ENCODE measurements at places on chromosomes 12 and 14.

DNA sequence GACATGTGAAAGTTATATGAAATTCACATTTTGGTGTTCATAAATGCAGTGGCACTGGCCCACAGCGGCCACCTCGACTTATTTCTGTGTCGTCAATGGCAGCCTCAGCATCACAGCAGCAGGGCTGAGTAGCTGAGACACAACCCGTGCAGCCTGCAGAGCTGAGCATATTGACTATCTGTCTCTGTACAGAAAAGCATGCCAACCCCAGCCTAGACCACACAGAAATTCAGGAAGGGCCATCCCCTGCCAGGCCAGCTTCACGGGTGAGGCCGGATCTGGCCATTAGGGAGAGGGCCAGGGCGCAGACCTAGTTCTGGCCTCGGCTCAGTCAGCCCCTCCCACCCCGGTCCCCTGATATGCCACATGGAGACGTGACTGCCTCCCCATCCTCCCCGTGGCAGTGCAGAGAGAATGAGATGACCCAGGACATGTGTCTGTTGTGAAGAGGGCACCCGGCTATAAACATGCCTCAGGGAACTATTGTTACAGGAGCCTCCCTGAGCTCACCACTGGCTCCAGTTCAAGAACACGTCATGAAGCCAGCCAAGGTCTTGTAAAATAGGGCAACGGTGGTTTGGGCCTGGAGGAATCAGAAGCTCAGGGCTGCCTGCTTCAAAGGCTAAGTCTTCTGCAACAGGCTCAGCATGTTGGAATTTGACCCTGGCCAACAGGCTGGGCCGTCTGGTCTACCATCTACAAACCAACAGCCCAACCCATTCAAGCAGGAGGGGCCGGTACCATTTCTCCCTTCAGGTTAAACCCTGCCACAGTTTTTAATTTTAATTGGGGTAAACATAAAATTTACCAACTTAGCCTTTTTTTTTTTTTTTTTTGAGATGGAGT, 25.5 kb downstream of the SCARB1 start:
- no peak for DNase-seq

DNA sequence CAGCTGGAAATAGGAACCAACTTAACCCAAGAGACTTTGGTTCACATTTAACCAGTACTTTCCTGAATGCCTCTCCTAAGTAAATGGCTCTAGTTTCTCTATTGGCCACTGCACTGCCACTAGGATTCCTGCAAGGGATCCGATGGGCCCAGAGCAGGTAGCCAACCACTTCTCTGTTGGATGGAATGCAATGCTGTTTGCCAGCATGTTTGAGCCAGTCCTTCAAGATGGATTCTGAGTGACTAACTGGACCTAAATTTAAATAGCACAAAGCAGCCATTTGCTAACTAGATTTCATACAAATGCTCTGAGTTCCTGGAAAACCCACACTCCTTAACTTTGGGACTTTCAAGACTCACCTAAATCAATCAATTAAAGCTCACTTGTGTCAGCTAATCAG, 9.5 kb upstream of the CLEC2D start:
- no peak for DNase-seq

DNA sequence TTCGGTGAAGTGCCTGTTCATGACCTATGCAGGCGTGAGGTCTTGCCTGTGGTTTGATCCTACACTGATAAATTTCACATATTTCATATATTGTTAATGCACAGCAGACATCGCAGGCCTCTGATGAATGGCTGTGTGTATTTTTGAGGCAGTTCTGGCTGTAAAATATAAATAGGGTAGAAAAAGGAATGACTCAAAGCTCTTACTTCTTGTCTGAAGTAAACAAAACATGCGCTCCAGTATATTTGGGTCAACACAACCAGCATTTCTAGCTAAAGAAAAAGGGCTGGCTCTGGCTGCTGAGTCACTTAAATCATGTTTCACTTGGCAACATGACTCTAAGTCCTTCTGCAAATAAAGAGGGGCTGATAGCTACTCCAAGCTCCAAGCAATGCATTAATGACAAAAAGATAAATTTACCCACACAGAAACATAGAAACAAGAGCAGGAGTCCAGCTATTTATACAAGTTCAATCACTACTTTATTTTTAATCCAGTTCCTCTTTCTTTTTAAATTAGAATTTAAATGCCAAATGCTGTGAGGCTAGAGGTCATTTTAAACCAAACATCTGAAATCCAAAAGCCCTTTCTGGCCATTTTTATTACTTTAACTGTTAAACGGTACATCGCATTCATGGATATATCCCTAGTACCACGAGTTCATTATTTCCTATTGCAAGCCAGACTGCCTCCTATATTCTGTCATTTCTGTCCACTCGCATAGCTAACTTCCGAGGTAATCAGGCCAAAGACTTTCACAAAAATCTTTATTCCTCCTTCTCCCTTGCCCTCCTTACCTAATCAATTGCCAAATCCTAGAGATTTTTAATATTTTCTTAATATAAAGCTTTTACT, 54.3 kb upstream of the TMCC3 start:
- no peak for DNase-seq

GRCh38 chr12:8420506-8420905, 35.3 kb upstream of the CLEC6A start:
- DNase-seq = no peak

DNA sequence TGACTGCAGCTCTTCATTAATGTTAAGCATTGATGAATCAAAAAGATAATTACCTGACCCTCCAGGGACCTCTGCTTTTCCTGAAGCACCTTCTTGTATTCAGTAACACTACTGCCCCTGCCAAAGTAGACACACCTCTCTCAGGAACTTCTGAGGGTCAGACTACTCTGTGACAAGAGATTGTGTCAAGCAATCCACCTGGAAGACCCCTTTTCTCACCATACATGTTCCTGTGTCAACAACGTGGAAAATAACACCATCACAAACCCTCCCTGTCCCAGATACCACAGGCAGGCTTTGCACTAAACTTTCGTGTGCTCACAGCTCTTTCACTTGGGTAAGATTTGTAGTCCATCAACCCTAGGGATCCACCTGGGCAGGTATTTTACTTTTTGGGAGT, 13.2 kb downstream of the KRT76 start:
- no peak for DNase-seq

DNA sequence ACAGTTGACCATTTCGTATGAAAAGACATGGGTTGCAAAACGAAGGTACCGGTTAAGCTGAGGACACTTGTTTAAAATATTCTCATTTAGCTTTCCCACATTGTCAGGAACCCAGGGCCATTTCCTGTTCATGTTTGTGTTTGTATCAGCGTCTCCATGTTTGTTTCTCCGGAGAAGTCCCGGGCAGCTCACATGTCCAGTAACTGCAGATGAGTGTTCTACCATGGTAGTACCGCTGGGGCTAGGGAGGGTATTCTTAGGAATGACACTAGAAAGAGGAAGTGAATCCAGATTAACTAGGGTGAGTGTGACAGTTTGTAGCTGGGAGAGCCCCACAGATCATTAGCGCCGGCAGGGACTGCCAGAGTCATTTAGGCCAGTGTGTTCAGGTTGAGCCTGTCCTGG, 50.0 kb upstream of the EVL start:
- DNase-seq = no peak

All from stimulated activated CD8-positive, alpha-beta memory T cell treated with anti-CD3 and anti-CD28 coated beads, Interleukin-7, amount 100 ng/mL, for 1 hour (primary cell).